ENCODE measurements at places on chromosomes 5 and 9. TPM values are rescaled to one million over a fixed set of nuclear protein-coding genes. Genes with fewer than 3 reads are reported as not detected.

The LVRN gene
- 0.07 TPM for total RNA-seq

The TTLL11 gene
- 2.4 TPM for total RNA-seq

The GDA gene
- not detected for total RNA-seq

The MYMK gene
- total RNA-seq = not detected

The ABO gene
- total RNA-seq = 0.14 TPM

The MAMDC4 gene
- 19.0 TPM for total RNA-seq

The KDM3B gene
- total RNA-seq = 52.8 TPM

The IL5 gene
- 113 TPM for total RNA-seq

The FAM221B gene
- total RNA-seq = not detected

The AMBP gene
- total RNA-seq = not detected

The PCDHB7 gene
- not detected for total RNA-seq

The OR1J2 gene
- not detected for total RNA-seq

The ITK gene
- 319 TPM for total RNA-seq

The PDE8B gene
- 0.05 TPM for total RNA-seq

The FGD3 gene
- 42.9 TPM for total RNA-seq

The VAV2 gene
- total RNA-seq = 8.6 TPM

The SPATA31A3 gene
- total RNA-seq = not detected

The SLC6A7 gene
- not detected for total RNA-seq

The ZNF484 gene
- 8.0 TPM for total RNA-seq

The FBXW5 gene
- 95.9 TPM for total RNA-seq

The PCDHGA12 gene
- total RNA-seq = 0.11 TPM

The FOXD4L3 gene
- total RNA-seq = not detected

The ENTREP1 gene
- total RNA-seq = not detected

The GALT gene
- total RNA-seq = 74.3 TPM

The GFPT2 gene
- not detected for total RNA-seq

The LRRC19 gene
- not detected for total RNA-seq

The TRIM36 gene
- total RNA-seq = not detected

The TRAF1 gene
- total RNA-seq = 164 TPM

The SLC25A2 gene
- 0.16 TPM for total RNA-seq

The NFIB gene
- total RNA-seq = not detected

The CDC20B gene
- 0.18 TPM for total RNA-seq

The KCNT1 gene
- not detected for total RNA-seq

The SCAMP1 gene
- 17.1 TPM for total RNA-seq

The EPB41L4A gene
- total RNA-seq = 0.34 TPM

The OR1Q1 gene
- total RNA-seq = not detected

The SLC25A48 gene
- total RNA-seq = not detected

The NEK6 gene
- 47.7 TPM for total RNA-seq

The SLC36A2 gene
- total RNA-seq = not detected

The PCDHGA10 gene
- total RNA-seq = 0.34 TPM

The DENND4C gene
- 25.0 TPM for total RNA-seq

All from activated T-helper 2 cell treated with anti-CD3 and anti-CD28 coated beads, Interferon-gamma antibody, Interleukin-2, Interleukin-4, amounts not matched to agents 10 μg/mL and 5 μg/mL and 100 μg/mL, durations not matched to agents 14 hours and 24 hours and 36 hours (primary cell).